ENCODE measurements at places on chromosomes 7 and 10. TPM values are rescaled to one million over a fixed set of nuclear protein-coding genes. Genes with fewer than 3 reads are reported as not detected.

DNA sequence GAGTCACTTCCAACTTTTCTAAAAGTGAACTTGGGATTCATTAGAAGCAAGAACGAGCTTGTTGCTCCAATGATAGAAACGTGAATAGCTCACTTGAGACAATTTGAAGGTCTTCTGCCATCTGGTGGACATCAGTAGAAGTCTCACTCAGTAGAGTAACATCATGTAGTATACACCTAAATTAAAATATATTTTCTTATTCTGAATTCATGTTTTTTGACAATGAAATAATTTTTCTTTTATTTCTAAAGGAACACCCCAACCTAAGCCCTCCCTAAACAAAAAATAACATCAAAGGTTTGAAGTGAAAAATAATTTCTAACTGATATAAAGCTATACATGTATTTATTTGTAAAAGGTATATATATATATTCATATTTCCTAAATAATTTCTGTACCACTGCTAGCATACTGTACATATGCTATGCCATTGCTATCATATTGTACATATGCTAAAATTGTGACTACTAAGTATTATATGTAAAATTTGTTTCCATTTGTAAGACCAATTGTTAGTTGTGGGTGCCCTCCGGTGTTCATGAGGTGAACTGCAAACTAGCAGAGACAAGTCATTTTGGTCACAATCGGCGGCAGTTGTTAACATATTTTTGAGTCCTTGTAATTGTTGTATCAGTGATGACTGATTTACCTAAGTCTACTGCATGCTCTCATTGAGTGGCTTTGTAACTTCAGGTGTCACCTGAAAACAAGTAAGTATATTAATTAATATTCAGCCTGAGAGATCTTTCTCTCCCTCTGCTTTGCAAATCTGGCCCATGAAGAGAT lies 121.9 kb downstream of the PTPRZ1 start:
- no peaks in the 10 kb centered on the region for H3K4me1 ChIP-seq
- no peak overlapping the region for H3K4me3 ChIP-seq
- DNase-seq: peak; percentile 83
- no peaks in the 10 kb centered on the region for H3K36me3 ChIP-seq
- no peak overlapping the region for H3K27ac ChIP-seq

GRCh38 chr10:131902691-131903090 lies 1.9 kb downstream of the PPP2R2D start:
- H3K4me1 ChIP-seq: no peaks in the 10 kb centered on the region
- no peak overlapping the region for H3K27ac ChIP-seq
- no peak overlapping the region for H3K4me3 ChIP-seq
- H3K36me3 ChIP-seq: no peaks in the 10 kb centered on the region
- no peak for DNase-seq

DNA sequence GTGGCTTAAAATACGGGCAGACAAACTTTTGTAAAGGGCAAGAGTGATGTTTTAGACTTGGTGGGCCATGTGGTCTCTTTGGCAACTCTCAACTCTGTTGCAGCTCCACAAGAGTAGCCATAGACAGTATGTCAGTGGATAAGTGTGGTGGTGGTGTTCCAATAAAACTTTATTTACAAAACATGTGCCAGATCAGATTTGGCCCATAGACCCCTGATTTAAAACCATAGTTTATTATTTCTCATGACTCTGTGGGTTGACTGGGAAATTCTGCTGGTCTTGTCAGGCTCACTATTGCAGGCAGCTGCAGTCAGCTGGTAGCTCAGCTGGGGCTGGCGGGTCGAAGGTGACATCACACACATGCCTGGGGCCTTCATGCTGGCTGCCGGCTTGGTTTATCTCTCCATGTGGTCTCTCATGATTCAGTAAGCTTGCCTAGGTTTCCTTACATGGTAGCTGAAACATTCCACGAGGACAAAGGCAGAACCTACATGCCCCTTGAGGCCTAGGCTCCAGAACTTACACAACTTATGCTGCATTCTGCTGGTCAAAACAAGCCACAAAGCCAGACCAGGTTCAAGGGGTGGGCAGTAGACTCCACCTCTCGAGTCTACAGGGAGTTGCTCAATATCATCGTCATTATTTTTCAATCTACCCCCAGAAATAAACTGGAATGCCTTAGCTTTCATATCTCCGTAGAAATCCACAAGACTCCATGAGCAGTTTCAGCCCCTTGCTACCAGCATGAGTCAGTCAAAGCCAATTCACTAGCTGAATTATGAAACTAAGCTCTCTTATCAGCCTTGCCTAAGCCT lies 245.7 kb downstream of the WDR11 start:
- H3K36me3 ChIP-seq: no peaks in the 10 kb centered on the region
- no peaks in the 10 kb centered on the region for H3K27me3 ChIP-seq
- H3K4me1 ChIP-seq: peaks cover 61% of the 10 kb centered on the region

- H3K36me3 ChIP-seq: no peaks in the 10 kb centered on the region
- no peak for DNase-seq
- H3K27me3 ChIP-seq: no peaks in the 10 kb centered on the region
- H3K27ac ChIP-seq: no peak overlapping the region
- H3K4me3 ChIP-seq: no peak overlapping the region
- peaks cover 5% of the 10 kb centered on the region for H3K4me1 ChIP-seq
These were observed 36.6 kb downstream of the PALD1 start for GRCh38 chr10:70515035-70515667.

Gene CAMK2B
- 0.84 TPM for total RNA-seq

Gene CEP41
- 39.9 TPM for total RNA-seq
